Stimulated activated CD4-positive, alpha-beta T cell treated with anti-CD3 and anti-CD28 coated beads, TNF-alpha, amount 100 ng/mL, for 24 hours (primary cell): ENCODE measurements at places on chromosomes 11 and 22.

DNA sequence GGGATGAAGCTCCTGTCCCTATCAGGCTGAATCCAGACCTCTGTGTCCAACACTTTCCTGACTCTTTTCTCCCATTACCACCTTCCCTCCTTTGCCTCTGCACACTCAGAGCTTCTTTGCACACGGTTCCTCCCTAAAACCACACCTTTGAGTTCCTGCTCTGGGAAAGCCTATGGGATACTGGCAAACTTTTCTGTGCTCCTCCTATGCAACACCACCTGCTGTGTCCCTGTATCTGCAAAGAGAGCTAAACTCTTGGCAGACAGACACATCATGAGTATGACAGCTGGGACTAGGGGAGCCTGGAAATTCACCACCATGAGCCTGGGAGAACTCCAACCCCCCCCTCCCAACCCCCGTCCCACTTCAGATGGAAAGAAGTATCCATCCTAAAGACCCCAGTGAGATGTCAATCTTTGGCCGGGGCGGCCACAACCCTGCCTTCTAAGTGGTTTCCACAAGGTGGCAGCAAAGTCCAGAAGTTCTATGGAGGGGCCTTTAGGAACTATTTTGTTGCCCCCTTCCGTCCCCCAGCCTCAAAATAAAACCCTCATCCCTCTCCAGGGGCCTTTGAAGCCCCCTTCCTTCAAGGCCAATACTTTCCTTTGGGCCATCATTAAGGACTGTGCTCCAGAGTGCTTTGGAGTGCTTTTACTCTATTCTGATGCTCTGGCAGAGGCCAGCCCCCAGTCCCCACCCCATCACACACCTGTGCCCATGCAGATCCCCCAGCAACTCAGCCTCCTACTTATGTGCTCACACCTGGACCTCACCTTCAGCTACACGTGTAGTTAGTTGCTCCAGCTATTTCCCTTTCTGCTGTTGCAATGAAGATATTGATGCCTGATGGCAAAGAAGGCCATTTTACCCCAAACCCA is 19.4 kb downstream of the HTR3A start:
- DNase-seq = peak; percentile 13

DNA sequence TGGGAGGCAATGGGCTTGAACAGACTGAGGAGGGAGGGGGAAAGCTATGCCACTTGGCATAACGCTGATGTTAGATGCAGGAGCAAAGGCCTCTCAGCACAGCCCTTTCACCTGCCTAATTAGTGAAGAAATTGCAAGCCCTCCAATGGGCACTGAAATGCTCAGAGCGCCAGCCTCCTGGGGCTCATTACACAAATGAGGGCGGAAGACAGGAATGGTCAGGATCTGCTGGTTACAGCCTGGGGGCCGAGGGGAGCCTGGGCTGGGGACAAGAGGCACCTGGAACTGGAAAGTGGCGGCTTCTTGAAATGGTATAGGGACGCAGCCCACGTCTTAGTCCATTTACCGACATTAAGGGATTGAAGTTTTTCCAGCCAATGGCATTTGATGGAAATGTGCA is 50.2 kb upstream of the PLET1 start:
- DNase-seq = no peak

GRCh38 chr22:39871008-39871798 is 22.4 kb downstream of the ENTHD1 start:
- no peak for DNase-seq

- DNase-seq = no peak
These were observed 3.1 kb downstream of the TNNT3 start for GRCh38 chr11:1922481-1923081.

DNA sequence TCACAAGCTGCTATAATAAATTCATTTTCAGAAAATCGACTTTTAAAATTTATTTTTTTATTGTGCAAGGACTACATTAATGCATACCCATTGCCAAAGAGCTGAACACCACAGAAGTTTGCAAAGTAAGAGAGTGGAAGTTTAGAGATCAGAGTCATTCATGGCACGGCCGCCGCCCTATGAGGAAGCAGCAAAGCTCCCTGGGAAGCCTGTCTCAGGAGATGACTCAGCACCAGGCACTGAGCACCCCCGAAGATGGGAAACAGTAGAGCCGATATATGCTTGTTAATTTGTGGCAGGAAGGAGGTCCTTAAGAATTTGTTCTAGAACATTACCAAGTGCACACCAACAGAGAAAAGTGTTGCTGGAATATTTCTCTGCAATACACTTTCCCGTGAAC is 693.7 kb downstream of the OPCML start:
- no peak for DNase-seq

DNA sequence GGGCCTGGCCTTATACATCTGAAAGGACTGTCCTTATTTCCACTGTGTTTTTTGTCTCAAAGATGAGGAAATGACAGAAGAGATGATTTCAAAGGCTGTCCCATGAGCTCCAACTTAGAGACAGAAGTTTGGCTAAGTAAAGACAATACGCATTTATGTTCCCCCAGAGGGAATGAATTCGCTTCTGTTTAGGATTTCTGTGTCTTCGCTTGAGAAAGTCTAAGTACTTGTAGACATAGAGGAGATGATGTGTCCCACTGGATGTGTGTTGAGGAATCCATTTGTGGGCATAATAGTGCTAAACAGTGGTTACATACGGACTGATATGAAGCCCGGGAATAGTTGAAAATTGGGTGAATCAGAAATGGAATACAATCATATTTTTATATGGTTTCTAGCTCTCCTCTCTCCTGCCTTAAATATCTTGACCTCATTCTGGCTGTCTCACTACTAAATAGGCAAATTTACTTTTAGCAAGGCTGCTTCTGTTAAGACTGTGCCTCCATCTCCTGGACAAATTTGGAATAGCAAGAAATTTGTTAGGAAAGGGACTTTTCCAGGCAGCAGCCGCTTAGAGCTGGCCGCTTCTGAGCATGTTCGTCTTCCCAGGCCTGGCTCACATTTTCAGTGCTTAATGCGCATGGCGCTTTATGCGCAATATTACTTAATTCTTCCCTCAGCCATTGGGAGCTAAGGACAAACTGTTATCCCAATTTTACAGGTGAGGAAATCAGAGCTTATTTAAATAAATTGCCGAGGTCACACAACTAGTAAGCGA is 1.9 kb upstream of the PEX26 start:
- DNase-seq = no peak

GRCh38 chr11:126416542-126417090 is 61.1 kb downstream of the ST3GAL4 start:
- DNase-seq = peak; percentile 74

GRCh38 chr11:29166306-29166705 is 850.5 kb downstream of the KCNA4 start:
- DNase-seq = no peak

DNA sequence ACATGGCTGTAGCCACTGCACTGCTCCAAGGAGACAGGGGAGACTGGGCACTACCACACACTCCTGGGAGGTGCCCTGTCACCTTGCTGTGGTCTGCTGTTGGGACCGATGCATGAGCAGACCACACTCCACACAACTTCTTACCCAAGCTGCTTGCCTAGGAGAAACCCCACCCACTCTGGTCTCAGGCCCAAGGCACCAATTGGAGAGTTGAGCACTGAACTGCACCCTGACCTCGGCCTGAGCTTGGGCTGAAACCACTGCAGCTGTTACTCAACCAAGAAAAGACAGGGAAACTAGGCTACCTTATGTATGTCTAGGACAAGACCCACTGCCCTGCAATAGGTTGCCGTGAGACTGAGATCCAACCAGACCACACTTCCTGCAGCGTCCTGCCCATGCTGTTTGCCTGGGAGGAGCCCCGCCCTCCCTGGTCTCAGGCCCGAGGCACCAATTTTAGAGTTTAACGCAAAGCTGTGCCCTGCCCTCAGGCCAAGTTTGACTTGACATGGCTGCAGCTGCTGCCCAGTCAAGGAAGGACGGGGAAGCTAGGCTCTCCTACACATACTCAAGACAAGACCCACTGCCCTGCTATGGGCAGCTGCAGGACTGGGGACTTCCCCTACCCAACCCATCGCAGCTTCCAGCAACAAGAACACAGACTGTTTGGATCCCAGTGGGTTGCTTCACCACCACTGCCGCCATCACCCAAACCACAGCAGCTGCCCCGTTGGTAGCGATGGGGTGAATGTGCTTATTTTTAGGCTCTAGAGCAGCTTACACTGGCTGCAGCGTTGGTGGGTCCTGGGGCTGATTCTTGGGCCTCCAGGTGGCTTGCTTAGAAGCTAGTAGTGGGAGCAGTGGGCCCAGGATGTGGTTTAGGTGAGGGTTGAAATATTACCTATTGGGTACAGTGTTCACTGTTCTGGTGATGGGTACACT is 66.8 kb downstream of the BRD1 start:
- DNase-seq = no peak

GRCh38 chr11:58574881-58575280 is 775 bp downstream of the LPXN start:
- no peak for DNase-seq

- peak; percentile 27 for DNase-seq
These were observed 27.4 kb upstream of the YPEL1 start for GRCh38 chr22:21762712-21763581.

DNA sequence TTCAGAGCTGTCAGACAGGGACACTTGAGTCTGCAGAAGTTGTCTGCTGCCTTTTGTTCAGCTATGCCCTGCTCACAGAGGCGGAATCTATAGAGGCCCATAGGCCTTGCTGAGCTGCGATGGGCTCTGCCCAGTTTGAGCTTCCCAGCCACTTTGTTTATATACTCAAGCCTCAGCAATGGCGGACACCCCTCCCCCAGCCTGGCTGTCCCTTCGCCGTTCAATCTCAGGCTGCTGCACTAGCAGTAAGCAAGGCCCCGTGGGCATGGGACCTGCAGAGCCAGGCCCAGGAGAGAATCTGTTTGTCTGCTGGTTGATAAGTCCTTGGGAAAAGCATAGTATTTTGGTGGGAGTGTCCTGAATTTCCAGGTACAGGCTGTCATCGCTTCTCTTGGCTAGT is 23.6 kb upstream of the OR6M1 start:
- no peak for DNase-seq

- DNase-seq = no peak
These were observed 19.6 kb downstream of the BRD1 start for GRCh38 chr22:49807780-49808708.
